ENCODE measurements at places on chromosomes 3 and 15. TPM values are rescaled to one million over a fixed set of nuclear protein-coding genes. Genes with fewer than 3 reads are reported as not detected.

Gene CTXN2
- total RNA-seq = not detected

Gene PLA1A
- not detected for total RNA-seq

Gene POLQ
- 12.3 TPM for total RNA-seq

DNA sequence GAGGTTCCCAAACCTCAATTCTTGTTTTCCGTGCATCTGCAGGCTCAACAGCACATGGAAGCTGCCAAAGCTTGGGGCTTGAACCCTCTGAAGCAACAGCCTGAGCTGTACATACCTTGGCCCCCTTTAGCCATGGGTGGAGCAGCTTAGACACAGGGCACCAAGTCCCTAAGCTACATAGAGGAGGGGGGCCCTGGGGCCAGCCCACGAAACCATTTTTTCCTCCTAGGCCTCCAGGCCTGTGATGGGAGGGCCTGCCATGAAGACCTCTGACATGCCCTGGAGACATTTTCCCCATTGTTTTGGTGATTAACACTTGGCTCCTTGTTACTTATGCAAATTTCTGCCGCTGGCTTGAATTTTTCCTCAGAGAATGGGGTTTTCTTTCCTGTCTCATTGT, 24.6 kb downstream of the SRP14 start:
- no peak for DNase-seq
- H3K4me3 ChIP-seq = no peak overlapping the region
- H3K4me1 ChIP-seq = no peaks in the 10 kb centered on the region
- H3K27me3 ChIP-seq = no peaks in the 10 kb centered on the region
- no peak overlapping the region for H3K27ac ChIP-seq

DNA sequence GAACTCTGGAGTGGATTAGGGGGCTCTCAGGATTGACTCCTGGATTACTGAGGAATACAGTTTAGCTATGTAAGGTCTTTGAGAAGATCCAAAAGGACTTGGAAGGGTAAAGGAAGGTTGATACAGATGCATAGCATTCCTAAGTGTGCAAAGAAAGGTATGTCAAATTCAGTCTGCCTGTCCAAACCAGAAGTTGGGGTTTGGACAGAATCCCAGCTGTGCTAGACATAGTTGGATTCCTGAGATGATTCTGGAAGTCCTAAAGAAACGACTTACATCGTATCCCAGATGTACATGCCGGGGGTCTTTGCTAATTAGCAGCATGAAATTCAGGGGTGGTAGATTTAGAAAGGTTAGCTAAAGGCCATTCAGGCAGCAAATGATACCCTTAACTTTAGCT, 97.7 kb upstream of the TSPAN3 start:
- DNase-seq = no peak
- no peaks in the 10 kb centered on the region for H3K36me3 ChIP-seq
- H3K27me3 ChIP-seq = no peaks in the 10 kb centered on the region
- no peak overlapping the region for H3K27ac ChIP-seq

DNA sequence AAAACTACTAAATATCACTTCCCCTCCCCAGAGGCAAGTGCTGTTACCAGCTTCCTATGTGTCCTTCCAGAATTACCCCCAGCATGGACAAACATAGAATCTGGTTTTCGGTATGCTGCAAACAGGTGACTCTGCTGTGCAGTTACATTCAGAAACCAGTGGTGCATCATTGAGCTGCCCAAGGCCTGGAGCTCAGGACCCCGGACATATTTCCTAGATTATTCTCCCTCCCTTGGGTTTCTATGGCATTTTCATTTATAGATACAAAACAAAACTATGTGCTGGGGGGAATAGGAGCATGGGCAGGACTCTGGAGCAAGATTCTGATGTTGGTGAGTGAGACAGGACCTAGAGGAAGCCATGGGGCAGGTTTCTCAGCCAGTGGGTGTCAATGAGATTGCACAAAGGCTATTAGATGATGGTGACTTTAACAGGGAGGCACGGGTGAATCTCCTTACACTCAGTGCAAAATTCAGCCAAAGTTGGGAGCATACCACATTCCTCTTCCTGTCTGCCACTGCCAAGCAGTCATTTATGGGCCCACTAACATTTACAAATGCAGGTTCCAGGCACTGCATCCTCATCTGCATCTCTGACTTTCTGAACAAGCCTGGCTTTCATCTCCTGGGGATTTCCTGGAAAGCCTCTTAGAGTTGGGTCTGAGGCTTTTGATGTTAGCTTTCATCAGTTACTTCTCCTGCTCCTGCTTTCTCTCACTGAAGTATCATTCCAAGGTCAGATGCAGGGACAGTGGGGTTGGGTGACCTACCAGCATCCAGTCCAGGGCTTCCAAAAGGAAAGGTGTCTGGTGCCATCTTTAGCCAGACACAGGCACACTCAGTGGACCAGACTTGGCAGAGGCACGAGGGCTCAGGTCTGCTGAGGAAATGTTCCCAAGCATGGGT, 44.5 kb downstream of the CMTM7 start:
- no peak for DNase-seq
- H3K4me3 ChIP-seq = no peak overlapping the region
- no peaks in the 10 kb centered on the region for H3K36me3 ChIP-seq
- H3K27ac ChIP-seq = no peak overlapping the region
- no peaks in the 10 kb centered on the region for H3K4me1 ChIP-seq
- no peaks in the 10 kb centered on the region for H3K27me3 ChIP-seq

DNA sequence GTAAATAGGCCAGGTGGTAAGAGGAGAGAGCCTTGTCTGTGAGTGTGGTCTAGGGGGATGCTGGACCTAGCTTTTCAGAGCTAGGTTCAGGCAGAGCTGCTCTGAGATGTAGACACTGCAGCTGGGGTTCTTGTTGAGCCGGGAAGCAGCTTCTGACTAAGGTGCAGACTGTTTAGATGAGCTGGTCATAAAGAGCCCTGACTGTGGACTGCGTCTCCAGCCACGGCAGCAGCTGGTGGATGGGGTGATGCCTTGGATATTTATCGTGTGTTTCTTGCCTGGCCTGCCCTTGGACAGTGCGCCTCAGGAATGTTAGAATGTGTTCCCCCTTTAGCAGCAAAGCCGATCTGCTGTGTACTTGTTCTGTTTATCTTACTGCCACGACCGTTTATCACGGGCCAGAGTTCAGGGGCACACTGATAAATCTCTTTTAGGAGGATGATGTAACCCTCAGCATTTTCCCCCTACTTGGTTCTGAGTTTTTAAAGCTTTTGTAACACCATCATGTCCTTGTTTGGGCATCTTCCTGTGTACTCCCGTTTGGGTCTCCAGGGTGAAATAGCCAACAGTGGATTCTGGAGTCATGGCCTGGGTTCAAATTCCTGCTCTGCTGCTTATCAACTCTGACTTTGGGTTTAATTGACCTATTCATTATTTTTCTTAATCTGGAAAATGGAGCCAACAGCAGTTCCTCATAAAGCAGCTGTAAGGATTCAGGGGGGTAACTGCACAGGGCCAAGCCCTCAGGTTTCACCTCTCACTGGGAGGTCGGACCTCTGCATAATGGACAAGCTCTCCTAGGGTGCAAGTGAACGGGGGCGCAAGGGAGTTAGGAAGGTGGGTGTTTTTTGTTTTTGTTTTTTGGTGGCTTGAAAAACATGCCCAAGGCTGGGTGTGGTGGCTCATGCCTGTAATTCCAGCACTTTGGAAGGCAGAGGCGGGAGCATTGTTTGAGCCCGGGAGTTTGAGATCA, 51.4 kb downstream of the FLNB start:
- H3K27me3 ChIP-seq = no peaks in the 10 kb centered on the region
- no peak overlapping the region for H3K27ac ChIP-seq
- H3K4me1 ChIP-seq = peaks cover 44% of the 10 kb centered on the region
- no peaks in the 10 kb centered on the region for H3K36me3 ChIP-seq
- H3K4me3 ChIP-seq = no peak overlapping the region

DNA sequence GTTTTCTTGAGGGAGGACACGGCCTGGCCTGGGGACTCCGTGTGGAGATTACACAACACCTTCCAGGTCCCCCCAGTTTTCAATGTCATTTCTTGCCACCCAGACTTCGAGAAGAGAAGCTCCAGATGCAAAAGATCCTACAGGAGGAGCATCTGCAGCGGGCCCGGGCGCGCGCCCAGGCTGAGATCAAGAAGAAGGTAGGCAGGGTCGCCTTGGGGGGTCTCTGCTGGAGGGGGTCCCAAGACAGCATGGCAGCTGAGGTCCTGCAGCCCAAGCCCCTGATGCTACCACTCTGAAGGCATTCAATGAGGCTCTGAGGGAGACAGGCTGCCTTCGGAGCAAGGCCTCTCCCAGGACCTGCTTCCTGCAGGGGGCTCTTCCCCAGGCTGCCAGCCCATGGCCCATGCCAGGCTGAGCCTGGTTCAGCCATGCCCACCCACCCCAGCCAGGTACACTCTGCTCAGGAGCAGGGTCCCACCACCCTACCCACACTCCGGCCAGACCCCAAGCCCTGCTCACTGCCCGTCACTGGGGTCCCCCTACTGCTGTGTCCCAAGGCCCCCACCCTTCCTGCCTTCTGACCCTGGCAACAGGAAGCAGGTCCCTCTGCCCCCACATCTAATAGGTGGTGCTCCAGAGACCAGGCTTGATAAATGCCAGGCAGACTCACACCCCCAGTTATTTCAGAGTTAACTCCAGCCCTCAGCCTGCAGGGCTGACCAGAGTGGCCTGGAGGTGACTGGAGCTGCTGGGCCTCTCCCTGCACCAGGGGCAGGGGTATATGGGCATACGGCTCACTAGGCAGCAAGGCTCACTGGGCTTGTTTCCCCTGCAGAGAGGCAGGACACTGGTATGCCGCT, 40.0 kb downstream of the ZXDC start:
- H3K4me1 ChIP-seq = no peaks in the 10 kb centered on the region
- peaks cover 5% of the 10 kb centered on the region for H3K36me3 ChIP-seq
- H3K27me3 ChIP-seq = no peaks in the 10 kb centered on the region
- no peak for DNase-seq

DNA sequence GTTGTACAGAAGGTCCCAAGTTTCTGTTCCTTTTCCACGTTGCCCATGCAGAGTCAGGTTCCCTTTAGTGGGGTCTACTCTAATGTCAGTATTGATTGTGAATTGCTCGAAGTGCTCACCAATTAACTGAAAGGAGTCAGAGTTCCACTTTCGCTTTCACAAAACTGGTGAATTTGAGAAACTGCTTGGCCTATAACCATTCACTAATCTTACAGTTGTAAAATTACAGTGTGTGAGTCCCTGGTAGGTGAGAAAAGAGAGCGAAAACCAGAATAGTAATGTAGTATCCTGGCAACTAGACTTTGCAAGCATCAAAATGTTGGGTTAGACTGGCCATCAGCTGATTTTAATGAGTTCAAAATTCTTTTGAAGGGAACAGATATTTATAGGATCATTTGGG, 237.5 kb upstream of the CHRM5 start:
- no peak overlapping the region for H3K27ac ChIP-seq
- H3K4me1 ChIP-seq = no peaks in the 10 kb centered on the region
- H3K4me3 ChIP-seq = no peak overlapping the region
- 0 out of 2 replicates have a peak, but pooled peaks cover 10% of the 10 kb centered on the region for H3K27me3 ChIP-seq
